SHP77 (cell line): ENCODE measurements at places on chromosomes 6 and 20.

- DNase-seq = no peak
Measured at GRCh38 chr6:85092226-85092625, 327.8 kb upstream of the TBX18 start.

- no peak for DNase-seq
Measured at GRCh38 chr6:132814716-132815570, 574 bp downstream of the RPS12 start.

- no peak for DNase-seq
Measured at GRCh38 chr6:40892223-40892622, 146.8 kb downstream of the UNC5CL start.

DNA sequence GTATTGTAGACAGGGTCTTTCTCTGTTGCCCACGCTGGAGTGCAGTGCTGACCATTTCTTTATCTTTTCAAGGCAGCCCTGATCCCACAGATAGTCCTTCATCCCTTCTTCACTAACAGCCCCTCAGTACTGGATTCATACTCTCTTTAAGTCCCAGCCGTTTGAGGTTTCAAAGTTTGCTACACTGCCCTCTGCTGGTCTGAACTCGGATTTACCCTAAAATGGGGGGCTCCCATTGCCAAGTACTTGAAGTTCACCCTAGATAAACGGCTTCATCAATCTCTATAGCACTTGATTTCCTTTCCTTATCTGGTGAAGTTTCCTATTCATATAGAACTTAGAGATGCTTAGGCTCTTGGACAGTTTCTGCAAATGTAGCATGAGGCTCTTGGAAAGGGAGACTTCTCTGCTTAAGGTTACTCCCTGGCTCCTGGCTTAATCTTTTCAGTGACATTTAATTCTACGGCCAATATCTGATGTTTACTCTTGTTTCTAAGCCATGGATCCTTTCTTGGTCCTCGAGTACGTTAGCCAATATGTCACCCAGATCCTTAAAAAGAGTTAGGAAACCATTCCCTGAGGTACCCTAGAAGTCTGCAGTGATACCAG is 21.4 kb upstream of the PREP start:
- DNase-seq = peak; percentile 1

DNA sequence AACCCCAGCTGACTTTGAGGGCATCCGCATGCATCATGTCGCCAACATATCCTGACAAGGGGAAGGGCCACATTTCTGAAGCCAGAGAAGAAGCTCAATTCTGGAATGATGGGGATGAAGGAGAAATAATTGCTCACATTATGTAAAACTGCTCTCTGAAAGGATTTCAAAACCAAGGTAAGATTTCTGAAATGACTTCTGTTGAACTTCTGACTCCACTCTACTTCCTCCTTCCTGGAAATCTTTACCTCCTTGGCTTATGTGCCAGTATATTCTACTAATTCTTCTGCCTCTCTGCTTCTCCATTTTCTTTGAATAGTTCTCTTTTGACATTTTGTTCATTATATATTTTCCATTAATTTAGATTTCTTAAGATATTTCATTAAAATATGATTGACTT is 31.9 kb downstream of the HLA-DPB1 start:
- DNase-seq = no peak

GRCh38 chr6:106315765-106316374 is 9.7 kb downstream of the ATG5 start:
- no peak for DNase-seq

DNA sequence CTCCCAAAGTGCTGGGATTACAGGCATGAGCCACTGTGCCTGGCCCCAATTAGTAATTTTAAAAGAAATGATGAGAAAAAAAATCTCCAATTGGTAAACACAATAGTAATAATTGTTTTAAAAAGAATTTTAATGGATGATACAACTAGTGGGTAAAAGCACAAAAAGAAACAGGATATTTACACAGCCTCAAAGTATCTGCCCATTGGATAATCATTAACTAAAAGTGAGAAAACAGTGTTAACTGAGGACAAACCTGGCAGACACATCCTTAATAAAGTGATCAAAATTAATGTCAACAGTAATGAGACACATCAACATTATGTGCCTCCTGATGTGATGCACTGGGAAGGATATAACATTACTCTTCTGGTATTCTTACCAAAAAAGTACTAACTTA is 24.5 kb downstream of the DTNBP1 start:
- DNase-seq = no peak

GRCh38 chr6:137882225-137882961 is 15.3 kb downstream of the TNFAIP3 start:
- DNase-seq = no peak

GRCh38 chr6:69494595-69494994 is 302.2 kb downstream of the LMBRD1 start:
- no peak for DNase-seq

DNA sequence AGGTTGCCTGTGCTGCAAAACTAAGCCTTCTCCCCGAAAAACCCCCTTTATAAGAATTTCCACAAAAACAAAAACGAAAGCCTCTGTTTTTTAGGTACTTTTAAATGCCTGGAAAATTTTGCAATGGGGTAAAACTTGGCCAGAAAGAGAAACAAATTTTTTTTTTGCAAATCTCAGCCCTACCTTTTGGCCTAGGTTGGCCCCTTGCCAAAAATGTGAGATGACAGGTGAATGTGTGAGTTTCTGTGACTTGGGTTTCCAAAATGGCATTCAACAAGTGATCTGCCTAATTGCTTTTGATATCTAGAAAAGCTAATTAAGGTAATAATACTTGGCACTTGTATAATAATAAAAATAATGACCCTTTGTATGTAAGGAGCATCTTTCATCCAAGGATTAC is 48.4 kb downstream of the MAFB start:
- DNase-seq = no peak

- DNase-seq = no peak
Measured at GRCh38 chr6:33202799-33203198, 1.7 kb upstream of the HSD17B8 start.

- no peak for DNase-seq
Measured at GRCh38 chr20:59585714-59586409, 18.5 kb upstream of the PHACTR3 start.

GRCh38 chr20:53990768-53991450 is 79.5 kb downstream of the BCAS1 start:
- DNase-seq = no peak

GRCh38 chr6:98498144-98498775 is 336.1 kb upstream of the POU3F2 start:
- no peak for DNase-seq

DNA sequence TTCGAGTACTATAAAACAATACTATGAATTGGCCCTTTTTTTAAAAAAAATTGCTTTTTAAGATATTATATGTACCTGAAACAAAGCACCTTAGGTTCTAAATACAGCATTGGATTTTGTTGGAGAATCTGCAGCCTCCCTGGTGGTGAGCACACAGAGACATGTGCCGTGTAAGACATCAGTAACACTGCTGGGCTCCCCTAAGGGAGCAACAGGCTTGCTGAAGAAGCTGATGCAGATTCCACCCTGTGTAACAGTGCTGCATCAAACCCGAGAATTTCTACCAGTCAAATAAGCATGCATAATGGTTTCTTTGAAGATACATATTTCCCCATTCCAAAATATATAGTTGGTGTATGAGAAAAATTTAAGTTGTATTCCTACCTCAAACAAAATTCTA is 17.4 kb downstream of the KIAA1586 start:
- DNase-seq = no peak

DNA sequence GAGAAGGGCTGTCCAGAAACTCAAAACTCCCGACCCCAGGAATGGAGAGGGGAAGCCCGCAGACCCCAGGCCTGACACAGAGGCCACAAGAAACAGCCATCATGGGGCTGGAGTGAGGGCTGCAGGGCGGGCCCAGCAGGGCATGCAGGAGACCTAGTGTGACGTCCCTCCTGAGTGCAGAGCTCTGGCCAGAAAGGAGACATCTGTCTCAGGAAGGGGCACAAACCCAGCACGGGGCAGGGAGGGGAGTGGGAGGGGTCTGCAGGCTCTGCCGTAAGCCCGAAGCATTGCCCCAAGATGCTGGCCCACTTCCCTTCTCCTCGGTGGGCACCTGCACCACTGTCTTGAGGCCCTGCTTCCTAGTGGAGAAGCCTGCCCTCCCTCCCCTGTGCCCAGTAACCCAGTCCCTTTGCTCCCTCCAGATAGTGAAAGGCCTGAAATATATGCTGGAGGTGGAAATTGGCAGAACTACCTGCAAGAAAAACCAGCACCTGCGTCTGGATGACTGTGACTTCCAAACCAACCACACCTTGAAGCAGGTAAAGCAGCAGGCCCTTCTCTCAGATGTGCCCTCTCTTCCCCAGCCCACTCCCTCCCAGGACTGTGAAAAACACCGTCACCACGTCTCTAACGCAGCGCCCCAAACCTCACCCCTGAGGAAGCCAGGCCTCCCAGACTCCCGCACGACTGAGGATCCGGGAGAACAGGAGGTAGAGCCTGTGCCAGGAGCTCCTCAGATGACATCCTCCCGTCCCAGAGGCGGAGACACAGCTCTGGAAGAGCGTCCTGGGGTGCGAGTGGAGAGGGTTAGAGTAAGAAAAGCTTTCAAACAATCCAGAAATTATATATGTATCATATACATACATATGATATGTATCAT is 9.7 kb downstream of the CST7 start:
- no peak for DNase-seq

DNA sequence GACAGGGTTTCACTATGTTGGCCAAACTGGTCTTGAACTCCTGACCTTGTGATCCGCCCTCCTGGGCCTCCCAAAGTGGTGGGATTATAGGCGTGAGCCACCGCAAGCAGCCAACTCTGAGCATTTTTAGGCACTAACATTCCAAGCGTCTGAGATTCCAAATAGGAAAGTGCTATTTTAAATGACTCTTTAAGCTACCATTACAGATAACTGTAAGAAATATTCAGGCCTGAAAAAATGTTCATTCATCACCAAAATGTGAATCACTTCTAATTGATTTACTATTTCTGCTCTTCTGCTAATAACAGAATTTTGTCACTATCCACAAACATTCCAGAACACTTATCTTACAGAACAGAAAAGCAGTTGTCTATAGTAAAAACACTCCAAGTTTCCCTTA is 106.5 kb downstream of the BACH2 start:
- no peak for DNase-seq

GRCh38 chr6:33691456-33692077 is 19.9 kb downstream of the UQCC2 start:
- no peak for DNase-seq

- no peak for DNase-seq
Measured at GRCh38 chr20:15627501-15627903, 945.7 kb downstream of the KIF16B start.

GRCh38 chr6:139422105-139423036 is 47.9 kb upstream of the CITED2 start:
- DNase-seq = no peak

GRCh38 chr6:106870824-106871717 is 103.5 kb downstream of the CD24 start:
- no peak for DNase-seq

GRCh38 chr6:44742201-44742600 is 354.7 kb downstream of the CDC5L start:
- DNase-seq = no peak

GRCh38 chr6:152952866-152953509 is 29.9 kb downstream of the FBXO5 start:
- peak; percentile 17 for DNase-seq

GRCh38 chr20:37474386-37474785 is 46.7 kb upstream of the NNAT start:
- DNase-seq = no peak

- DNase-seq = no peak
Measured at GRCh38 chr6:965343-965742, 272.4 kb upstream of the EXOC2 start.

DNA sequence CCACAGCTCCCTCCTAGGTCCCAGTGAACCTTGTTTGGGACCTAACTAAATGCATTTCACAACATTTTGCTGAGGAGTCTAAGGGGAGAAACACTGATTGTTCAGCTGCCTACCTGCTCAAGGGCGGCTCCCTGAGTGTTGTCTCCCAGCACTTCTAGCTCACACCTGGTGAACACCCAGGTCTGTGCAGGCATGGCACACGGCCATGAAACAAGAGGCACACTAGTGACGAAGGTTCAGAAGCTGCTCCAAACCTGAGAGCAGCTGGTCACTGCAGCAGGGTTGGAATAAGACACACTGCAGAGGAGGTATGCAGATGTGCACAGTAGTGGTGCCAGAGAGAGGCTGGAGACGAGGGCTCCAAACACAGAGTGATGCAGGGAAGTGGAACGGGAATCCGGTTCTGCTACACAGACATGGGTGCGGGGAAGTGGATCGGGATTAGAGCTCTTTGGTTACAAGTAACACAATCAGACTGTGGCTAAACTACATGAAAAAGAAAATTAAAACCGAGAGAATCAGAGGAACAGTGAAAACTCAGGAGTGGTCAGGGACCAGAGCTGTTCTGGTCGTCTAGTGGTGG is 486.1 kb upstream of the CDH4 start:
- no peak for DNase-seq

DNA sequence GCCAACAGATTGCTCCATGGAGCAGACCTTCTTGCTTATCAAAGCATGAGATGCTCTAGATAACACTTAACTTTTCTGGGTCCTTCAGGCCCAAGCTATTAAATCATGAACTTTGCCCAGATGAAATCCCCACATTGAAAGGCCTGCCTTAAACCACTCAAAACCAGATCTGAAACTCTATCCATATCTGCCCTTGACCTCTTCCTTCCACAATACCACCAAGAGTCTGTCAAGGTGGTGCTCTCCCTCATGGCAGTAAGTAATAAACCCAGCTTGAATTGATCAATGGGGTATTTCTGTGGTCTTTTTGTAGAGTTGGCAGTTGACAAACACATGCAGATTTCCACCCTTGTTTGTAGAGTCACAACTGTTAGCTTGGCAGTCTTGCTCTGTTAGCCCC is 135.5 kb downstream of the ISM1 start:
- no peak for DNase-seq

DNA sequence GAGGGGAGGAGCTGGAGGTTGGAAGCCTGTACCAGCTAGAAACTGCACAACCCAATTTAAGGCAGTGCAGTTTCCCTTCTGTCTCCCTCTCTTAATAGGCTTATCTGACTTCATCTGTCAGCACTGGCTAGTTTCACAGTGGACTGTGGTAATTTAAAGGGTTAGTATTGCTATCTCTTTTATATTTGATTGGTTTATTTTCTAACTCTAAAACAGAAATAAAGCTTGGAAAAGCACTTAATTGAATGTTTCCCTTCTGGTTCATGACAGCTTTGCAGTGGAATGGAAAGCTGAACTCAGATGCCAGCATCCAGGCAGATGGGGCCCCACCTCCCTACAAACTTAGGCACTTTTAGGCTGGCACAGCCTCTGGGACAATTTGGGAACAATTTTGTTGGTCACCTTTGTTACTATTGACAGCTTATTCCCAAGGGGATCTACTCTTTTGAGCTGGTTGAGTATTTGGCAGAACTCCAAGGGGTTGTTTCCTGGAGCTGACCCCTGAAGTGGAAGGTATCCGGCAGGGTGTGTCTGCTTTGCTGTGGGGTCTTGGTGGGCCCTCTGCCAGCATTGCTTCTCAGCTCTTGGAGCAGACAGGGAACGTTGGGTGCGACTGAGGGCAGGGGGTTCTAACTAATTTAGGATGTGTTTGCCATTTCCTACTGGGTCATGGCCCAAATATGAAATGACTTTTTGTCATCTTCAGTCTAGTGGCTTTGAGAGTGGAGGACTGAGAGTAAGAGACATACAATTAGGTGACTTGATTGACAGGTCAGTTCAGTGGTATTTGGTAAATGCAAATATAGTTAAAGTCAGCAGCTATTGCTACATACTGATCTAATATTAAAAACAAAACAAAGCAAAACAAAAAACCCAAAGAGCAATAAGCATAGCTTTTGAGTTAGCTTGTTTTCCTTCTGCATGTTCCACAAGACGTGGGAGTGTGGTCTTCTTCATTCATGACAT is 9.3 kb downstream of the SH3BGRL2 start:
- no peak for DNase-seq

- DNase-seq = no peak
Measured at GRCh38 chr20:11522366-11522741, 395.3 kb upstream of the BTBD3 start.
